ENCODE measurements at places on chromosomes 5 and 9.

DNA sequence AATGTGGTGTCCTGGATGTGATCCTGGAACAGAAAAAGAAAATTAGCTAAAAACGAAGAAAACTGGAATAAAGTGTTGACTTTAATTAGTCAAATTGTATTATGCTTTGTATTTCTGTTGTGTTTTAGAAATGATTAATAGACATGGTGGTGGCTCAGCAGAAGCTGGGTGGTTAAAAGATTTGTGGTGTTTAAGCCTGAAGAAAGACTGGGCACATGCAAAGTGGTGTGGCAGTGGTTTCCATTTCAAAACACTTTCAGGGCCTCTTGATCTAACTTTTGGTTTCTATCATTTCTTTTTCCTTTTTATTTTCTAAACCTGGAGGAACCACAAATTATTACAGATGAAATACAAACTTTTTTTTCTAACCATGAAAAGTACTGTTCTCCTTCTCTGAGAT is 44.1 kb downstream of the ADGRV1 start:
- no peak for DNase-seq

DNA sequence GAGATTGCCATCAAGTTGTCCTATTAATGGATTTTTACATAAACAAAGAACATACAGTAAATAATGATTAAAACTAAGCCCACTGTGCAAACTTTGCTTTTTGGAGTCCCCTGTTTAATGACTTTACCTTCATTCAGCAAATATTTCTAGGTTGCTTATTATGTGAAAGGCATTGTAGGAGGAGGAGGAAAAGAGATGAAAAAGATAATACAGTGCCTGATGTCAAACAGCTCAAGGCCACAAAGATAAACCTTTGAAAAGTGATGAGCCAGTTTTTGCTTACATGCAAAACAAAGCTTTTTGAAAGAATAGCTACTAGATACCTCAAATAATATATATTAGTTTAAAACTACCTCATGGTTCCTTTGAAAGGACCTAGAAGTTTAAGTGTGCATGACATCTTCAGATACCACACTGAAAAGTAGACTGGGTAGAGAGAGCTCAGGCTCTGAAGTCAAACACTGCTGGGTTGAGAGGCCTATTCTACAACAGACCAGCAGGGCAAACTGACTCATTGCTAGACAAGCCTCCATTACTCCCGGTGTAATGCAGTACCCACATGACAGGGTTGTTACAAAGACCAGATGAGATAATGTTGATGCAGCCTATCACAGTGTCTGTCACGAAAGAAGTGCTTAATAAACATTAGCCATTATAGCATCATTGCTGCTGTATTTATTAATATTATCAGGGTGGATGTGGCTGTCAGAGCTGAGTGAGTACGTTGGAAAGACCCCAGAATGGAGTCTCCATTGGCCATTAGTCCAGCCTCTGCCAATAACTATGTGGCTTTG is 11.8 kb downstream of the DEPDC1B start:
- DNase-seq = no peak

- DNase-seq = no peak
These were observed 43.3 kb downstream of the NCS1 start for GRCh38 chr9:130215341-130216119.

- DNase-seq = no peak
These were observed 6.2 kb downstream of the OXCT1 start for GRCh38 chr5:41863871-41864486.

- no peak for DNase-seq
These were observed 5.8 kb downstream of the ADAMTS19 start for GRCh38 chr5:129465776-129466344.

DNA sequence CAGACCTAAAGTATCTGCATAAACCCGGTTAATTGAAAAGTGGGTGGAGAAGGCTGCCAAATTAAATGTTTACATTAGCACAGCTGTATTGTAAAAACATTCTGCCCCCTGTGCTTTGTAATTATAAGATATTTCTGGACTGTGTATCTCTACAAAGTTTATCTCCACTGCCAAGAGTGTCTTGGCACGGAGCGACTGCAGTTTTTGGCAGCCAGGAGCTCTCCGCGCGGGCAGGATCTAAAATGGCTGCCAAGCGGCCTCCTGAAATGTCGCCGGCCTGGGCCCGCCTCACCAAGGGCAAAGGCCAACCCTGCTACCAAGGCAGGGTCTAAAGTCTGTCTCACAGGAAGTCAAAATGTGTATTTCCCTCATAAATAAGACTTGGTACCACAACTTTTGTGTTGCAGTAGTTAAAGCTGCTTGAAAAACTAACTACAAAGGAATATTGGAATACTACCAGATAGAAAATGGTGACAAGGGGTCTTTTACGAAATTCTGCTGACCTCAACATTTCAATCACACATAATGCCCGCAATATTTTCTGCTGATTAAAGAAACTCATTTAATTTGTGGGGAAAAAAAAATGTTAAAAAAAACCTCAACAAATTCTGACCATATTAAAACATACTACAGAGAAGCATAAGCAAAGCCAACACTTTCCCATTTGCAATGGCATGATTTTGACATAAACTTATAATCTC is 110.4 kb downstream of the NFIB start:
- DNase-seq = no peak

DNA sequence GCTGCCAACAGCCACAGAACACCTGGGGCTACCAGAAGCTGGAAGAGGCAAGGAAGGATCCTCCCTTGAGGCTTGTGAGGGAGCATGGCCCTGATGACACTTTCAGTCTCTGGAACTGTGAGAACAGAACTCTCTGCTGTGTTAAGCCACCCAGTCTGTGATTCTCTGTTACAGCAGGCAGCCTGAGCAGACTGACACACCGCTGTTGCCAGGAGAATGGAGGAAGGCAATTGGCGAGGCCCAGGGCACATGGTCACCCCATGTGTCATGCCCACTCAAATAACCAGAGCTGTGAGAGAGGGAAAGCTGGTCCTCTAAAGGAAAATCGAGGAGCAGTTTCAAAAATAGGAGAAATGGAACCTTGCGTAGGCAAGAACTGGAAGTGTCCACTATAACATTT is 12.0 kb upstream of the KIF4B start:
- DNase-seq = no peak

GRCh38 chr5:96506376-96506775 is 73.3 kb upstream of the PCSK1 start:
- DNase-seq = no peak

DNA sequence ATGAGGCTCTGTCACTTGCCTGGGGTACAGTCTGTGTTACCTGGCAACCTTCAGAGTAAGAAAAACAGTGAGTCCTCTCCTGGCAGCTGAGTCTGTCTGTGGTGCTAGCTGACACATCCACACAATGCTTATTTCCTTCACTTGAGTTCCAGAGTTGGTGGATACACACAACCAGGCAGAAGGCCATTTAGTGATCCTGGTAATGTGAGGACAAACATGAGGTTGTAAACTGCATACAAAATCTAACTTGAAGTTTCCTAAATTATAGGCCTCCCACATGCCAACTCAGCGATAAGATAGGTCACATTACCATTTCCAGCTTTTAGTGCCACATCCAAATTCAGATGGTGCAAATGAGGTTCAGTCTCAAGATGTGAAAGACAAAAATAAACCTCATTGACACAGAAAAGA is 125.5 kb downstream of the DCP2 start:
- no peak for DNase-seq

GRCh38 chr5:119860463-119860862 is 231.1 kb downstream of the FAM170A start:
- no peak for DNase-seq

DNA sequence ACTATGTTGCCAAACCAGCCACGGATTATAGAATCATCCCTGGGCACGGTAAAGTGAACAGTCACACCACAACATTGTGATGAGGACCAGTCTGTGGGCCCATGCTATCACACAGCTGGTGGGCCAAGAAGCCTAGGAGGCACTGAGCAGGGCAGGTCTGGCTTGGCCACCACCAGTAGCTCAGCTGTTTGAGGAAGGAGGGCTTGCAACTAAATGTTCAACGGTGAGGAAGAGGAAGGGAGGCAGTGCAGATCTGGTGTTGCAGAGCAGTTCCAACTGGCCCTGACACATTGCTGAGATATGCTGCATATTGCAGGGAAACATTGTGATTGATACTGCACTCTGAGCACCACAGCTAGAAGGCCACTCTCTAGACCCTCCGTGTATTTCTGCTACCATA is 77.9 kb upstream of the ATG10 start:
- no peak for DNase-seq

DNA sequence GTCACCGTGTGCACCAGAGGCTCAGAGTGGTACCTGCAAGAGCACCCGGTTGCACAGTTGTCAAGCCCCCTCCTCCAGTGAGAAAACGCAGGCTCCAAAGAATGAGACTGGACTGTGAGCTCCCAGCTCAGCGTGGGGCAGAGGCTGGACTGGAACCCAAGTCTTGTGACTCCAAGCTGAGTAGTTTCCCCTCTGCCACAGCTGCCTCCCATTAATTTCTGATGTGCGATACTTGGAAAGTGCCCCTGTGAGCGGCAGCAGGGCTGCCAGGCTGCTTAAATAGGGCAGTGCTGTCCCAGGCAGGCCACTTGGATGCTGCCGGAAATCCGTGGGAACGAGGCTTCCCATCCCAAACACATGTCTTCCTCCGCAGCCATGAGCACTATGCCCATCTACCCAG is 62.2 kb upstream of the ANGPTL2 start:
- DNase-seq = no peak

DNA sequence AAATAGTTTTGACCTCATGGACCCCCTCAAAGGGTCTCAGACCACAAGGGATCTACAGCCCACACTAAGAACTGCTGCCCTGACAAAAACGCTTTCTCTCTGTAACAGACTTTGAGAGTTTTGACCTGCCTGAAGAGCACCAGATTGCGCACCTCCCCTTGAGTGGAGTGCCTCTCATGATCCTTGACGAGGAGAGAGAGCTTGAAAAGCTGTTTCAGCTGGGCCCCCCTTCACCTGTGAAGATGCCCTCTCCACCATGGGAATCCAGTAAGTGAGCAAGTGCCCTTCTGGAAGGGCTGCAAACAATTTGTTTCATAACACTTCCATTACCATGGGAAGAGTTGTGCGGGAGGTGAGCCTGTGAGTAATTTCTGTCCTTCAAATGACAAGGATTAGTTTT is 6.0 kb downstream of the PTTG1 start:
- no peak for DNase-seq

DNA sequence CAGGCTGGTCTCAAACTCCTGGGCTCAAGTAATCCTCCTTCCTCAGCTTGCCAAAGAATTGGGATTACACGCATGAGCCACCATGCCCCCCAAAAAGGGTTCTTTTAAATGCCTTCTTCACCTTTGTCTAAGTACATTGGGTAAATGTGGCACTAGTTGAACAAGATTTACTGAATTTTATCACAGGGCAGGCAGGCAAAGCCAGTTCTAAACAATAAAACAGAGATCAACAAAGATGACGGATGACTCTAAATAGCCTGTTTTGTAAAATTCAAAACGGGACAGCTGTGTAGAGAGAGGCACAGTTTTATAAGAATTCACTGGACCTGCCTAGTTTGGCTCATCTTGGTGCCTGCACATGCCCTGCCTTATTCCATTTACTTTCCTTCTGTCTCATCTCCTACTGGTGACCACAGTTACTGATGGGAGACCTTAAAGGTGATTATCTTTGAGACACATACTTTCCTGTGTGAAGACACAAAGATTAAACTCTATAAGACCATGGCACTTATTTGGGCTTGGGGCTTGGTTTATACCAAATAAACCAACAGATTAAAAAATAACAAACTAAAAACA is 149.6 kb upstream of the DMRT1 start:
- no peak for DNase-seq

- DNase-seq = no peak
These were observed 156.4 kb downstream of the ARHGAP26 start for GRCh38 chr5:142926549-142926948.

- no peak for DNase-seq
These were observed 182.2 kb downstream of the MAPKAP1 start for GRCh38 chr9:125524583-125525355.

DNA sequence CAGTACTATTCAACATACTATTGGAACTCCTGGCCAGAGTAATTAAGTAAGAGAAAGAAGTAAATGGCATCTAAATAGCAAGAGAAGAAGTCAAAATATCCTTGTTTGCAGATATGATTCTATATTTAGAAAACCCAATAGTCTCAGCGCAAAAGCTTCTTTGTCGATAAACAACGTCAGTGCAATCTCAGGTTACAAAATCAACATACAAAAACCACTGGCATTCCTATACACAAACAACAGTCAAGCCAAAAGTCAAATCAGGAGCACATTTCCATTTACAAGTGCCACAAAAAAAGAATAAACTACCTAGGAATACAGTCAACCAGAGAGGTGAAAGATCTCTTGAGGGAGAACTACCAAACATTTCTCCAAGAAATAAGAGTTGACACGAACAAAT is 1901.9 kb upstream of the ACO1 start:
- DNase-seq = no peak

GRCh38 chr9:26159575-26160392 is 481.5 kb upstream of the TUSC1 start:
- no peak for DNase-seq

GRCh38 chr5:3103262-3103811 is 351.9 kb upstream of the IRX2 start:
- DNase-seq = no peak

Data from stimulated activated CD8-positive, alpha-beta memory T cell treated with anti-CD3 and anti-CD28 coated beads, Interleukin-4, amount 100 ng/mL, for 4 hours (primary cell).